ENCODE measurements at places on chromosomes 3 and 15.

- DNase-seq = no peak
Measured at GRCh38 chr3:23548706-23549105, 257.0 kb upstream of the UBE2E1 start.

DNA sequence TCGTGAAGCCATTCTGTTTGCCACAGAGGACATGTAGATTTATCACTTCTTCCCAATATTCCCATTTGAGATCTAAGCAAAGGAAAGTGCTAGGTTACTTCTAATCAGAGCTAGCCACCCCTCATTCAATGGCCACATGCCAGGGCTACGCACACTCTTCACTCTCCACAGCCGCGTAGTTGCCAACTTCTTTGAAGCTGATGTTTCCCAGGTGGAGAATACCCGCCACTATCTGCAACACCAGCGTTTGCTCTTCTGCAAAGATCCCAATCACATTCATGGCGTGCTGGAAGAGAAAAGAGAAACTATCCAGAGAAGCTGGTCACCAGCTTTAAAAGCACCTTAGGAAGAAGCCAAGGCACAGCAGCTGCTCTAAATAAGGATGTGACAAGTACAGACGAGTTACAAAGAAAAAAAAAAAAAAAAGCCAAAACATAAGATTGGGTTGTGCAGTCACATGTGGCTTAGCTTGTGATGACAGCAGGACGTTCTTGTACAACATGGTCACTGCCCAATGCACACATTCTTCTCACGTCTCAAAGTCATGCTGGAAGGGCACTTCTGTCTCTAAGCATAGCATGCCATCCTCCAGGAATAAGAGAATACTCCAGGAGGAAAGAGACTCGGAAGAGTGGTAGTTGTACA lies 16.4 kb downstream of the LDHAL6B start:
- DNase-seq = no peak

- DNase-seq = no peak
Measured at GRCh38 chr3:135143474-135143873, 348.4 kb downstream of the EPHB1 start.

DNA sequence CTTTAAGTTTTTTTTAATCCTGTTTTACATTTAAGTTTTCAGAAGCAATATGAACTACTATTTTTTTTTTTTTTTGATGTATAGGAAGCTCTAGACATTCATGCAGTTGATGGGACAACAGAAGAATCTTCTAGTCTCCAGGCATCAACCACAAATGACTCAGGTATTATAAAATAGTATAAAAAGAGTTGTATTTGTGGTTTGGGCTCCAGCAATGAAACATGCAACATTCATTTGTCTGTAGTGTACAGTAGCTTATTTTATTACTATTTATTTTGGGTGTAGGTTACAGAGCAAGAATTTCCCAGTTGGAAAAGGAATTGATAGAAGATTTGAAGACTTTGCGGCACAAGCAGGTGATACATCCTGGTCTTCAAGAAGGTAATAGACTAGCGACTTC lies 38.6 kb downstream of the MGA start:
- no peak for DNase-seq

DNA sequence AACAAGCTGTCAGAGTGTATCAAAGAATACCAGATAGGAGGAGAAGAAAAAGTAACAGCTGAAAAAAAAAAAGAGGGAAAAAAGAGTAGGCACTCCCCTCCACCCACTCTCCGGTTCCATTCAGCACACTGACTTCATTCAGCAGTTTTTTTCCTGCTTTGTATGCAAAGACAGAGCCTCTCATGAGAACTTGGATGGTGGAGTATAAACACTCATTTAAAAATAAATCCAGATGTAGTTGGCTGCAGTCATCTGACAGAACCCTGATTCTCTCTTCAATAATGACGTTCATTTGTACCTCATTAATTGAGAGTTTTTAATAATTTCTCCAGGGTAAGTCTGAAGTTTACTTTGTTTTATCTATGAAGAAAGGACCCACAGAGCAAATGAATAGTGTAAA lies 81.0 kb downstream of the TMEM108 start:
- DNase-seq = no peak

GRCh38 chr3:186247821-186248814 lies 113.9 kb downstream of the DGKG start:
- DNase-seq = no peak

GRCh38 chr15:90083419-90083818 lies 18.8 kb downstream of the IDH2 start:
- no peak for DNase-seq

DNA sequence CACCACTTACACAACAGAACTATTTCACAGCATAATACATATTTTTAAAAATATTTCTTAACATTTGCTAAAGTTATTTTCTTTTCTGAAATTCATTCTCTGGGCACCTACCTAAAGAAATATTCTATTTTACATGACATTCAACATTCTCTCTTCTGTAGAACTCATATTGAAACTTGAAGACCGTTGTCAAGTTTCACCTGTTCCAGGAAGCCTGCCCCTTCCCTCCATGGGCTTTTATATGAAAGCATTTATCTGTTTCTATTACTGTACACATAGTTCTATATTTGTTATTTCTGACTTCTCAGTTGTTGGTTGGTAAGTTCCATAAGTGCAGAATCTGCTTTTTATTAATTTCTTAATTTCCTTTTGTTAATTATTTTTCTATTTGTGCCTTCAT lies 204.3 kb upstream of the ALCAM start:
- DNase-seq = no peak

GRCh38 chr3:55531321-55531720 lies 44.2 kb upstream of the WNT5A start:
- DNase-seq = no peak

- DNase-seq = no peak
Measured at GRCh38 chr15:56052395-56053045, 59.1 kb upstream of the NEDD4 start.

DNA sequence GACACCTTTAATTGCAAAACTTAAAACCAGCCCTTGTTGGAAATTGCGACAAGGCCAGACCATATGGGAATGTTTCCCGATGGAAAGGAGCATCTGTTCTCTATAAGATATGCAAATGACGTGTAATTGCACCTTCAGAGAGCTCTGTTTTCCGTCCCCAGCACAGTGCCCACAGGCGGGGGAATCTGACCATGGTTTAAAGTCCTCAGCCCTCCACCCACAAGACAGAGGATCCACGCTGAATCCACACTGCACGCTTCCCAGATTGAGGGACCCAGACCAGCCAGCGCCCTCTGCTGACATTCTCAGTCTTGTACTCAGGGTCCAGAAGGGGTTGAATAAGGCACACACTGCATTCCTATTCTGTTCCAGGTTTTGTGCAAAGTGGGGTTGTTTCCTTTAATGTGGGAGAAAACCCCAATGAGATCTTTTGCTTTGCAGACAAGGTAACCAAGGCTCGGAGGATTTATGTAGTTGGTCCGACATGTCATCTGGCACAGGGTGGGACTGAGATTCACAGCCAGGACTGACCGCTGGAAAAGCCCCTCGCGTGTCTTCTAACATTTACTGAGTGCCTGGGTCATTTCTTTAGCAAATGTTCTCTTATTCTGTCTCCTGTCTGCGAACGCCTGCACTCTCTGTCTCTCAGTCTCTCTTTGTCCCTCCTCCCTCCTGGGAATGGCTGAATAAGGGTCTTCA lies 36.8 kb upstream of the KLHL25 start:
- peak; percentile 39 for DNase-seq

GRCh38 chr3:133466531-133467386 lies 66.9 kb downstream of the BFSP2 start:
- DNase-seq = no peak

- DNase-seq = no peak
Measured at GRCh38 chr15:48333540-48333939, 2.3 kb downstream of the DUT start.

DNA sequence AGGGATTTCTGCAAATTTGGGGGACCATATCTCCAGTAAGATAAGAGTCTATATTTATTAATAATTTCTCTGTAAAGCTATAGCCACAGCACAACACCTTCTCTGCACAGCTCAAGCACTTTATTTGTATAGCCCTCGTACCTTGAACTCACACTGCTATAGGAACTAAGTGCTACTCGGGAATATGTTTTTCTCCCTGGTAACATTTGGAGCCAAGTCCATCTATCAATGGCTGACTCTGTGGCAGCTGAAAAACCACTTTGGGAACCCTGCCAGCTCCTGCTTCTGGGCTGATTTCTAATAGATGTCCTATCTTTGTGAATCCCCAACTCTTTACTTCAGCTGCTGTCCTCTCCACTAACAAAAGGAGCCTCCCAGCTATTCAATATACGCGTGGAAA lies 298.5 kb downstream of the GBE1 start:
- DNase-seq = no peak

- peak; percentile 72 for DNase-seq
Measured at GRCh38 chr15:80173022-80173759, 20.4 kb downstream of the FAH start.

DNA sequence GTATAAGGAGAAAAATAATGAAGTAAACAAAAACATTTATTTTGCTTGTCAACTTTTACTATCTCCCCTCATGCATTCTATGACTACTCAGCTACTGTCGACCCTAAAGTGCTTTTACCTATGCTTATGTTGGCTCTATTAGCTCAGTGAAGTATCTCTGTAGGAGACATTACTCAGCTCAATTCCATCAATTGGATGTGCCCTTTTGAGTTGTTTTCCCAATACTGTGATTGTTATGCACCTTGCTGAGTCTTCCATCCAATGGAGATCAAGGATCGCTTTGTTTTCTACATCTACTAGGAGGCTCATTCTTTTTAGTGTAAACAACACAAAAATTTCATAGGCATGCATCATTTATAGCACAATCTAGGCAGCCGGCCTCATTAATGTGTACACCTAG lies 403.8 kb upstream of the ARL6 start:
- DNase-seq = no peak

- no peak for DNase-seq
Measured at GRCh38 chr3:101068876-101069606, 75.8 kb upstream of the ABI3BP start.

- DNase-seq = no peak
Measured at GRCh38 chr15:66893294-66893693, 172.1 kb upstream of the SMAD3 start.

GRCh38 chr15:84905016-84905916 lies 20.8 kb downstream of the SLC28A1 start:
- DNase-seq = no peak

- DNase-seq = no peak
Measured at GRCh38 chr3:122930063-122930997, 97.2 kb downstream of the SEMA5B start.

- no peak for DNase-seq
Measured at GRCh38 chr15:69962561-69962960, 135.2 kb downstream of the TLE3 start.

DNA sequence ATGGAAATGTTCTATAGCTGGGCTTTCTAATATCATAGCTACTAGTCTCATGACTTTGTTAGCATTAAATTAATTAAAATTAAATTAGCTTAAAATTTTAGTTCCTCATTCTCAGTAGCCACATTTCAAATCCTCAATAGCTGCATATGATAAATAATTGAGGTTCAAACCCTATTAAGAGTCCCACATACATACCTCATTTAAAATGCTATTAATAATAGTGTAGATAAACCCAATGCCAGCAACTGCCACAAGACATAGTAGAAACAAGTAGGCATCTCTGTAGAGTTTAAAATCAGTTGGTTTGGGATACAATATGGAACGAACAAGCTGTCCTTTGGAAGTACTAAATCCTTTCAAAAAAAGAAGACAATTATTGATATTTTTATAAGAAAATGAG lies 39.1 kb downstream of the ATP13A3 start:
- no peak for DNase-seq

DNA sequence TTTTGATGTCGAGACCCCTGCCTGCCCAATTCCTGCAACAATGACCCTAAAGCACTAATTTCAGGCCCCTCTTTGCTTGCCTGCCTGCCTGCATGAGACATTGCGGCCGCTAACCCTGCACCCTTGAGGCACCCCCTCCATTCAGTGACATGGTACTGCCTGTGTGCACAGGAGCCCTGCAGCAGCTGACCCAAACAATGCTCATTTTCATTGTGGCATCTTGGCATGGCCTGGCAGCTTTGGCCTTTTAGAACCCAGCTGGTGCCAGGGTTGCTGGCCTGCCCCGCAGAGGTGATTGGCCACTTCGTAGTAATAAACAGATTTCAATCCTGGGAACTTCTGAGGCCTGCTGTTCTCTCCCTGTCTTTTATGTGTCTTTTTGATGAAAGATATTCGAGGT lies 33.8 kb downstream of the SLCO3A1 start:
- DNase-seq = no peak

- no peak for DNase-seq
Measured at GRCh38 chr3:23217872-23218554, 14.9 kb downstream of the UBE2E2 start.

DNA sequence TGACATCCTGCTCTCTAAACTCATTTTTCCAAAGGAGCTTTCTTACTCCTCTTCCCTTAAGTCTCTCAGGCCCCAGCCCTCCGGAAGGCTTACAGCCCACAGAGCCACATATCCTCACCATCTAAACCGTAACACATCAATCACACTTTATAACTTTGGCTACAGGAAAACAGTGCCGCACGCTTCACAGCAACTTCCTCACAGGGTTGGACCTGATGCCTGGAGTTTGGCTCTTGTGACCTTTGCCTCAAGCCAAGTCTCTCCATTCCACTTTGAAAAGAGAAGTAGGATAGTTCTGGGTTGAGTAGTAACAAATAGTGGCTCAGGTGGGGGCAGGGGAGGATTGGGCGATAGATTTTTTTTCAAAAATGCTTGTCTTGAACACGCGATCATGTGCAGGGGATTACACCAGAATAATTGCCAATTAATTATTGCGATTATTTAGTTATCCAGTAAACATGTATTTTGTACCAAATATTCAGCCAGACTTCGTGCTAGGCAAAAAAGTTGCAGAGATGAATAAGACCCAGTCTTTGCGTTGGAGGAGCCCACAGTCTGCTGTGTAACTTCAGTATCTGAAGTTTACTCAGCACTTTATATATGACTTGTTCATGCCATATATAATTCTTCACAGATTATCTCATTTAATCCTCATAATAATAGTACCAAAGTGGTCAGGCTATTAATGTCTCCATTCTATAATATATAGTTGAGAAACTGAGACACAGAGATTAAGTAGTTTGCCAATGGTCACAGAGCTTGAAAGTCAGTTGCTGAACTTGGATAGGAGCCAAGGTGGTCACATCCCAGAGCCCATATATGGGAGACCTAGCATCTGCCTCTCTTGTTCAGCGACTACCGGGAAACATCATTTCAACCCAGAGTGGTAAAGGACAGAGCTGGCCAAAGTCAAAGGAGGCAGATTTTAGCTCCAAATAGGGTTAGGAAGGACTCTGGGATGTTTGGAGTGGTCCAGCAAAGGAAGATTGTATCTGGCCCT lies 2.4 kb upstream of the ETV5 start:
- no peak for DNase-seq

Measured in omental fat pad (tissue), 4 donors.